ELR (cell line): ENCODE measurements at places on chromosomes 7 and 10.

DNA sequence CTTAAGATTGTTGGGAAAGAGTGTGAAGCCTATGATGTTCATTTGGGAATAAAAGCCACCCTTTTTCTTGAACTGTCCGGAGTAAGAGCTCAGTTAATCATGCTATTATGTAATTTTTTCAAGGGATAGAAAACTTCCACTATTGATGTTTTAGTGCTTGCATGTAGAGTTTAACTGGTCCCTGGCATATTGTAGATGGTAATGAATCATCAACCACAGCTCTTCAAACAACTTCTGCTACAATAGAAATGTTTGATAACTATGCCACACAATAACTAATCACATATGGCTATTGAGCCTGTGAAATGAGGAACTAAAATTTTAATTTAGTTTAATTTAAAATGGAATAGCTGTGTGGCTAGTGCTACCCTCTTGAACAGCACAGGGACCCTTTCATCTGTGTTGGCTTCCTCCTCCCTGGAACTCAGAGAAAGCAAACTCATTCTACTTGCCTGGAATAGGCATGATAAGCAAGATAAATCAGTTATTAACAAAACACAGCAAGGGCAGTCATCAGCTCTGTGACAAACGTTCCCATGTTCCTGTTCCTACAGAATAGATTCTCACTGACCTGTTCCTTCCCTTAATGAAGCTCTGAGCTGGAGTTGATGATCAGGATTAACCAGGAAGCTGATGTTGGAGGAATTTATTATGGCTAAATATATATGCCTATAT lies 4.9 kb upstream of the SRI start:
- DNase-seq: peak; percentile 64

DNA sequence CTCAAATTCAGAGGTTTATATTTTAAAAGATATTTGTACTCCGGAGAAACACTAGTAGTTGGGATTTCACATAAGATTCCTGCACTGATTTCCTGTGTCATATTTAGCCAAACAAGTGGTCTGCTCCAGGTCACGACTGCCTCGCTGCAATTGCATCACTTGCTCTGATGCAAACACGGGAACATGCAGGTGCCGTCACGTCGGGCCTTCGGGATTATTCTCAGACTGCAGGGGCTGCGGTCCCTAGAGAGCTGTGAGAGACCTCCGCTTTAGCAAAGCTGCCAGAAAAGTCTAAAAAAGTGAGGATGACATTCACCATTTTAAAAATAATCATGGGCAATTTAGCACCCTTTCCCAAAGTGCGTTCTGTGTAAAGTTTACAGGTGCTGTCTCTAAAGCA lies 93.5 kb upstream of the DDC start:
- DNase-seq: no peak

DNA sequence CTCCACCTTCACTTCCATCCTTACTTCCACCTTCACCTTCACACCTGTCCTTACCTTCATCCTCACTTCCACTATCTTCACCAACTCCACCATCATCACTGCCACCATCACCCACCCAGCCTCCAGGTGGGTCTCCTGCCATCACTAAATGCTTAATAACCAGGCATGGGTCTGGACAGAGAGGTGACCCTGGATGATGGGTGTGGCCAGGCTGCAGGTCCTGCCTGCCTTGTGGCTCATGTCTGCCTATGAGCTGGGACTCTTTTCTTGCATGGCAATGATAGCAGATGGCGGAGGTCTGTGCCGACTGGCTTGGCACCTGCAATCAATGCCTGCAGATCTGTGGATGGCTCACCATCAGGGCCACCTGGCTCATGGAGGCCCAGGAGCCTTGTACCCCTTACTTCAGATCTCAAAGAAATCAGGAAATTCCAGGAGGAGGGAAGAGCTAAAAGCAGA lies 60.1 kb upstream of the ELN start:
- no peak for DNase-seq

DNA sequence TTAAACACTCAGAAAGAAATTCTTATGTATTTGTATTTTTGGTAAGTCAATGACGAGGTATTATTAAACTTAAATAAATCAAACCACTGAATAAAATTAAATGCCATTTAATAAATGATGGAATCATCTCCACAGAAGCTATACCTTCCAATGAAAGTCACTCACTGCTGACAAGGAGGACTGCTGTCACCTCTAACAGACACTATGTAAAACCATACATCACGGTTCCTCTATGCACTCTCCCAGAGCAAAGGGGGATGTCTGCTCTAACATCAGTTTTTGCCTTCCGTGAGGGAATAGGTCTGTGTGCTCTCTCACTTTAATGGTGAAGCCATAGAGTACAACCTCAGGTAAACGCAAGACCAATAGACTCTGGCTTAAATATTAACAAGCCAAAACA lies 99.7 kb upstream of the DDC start:
- no peak for DNase-seq

- no peak for DNase-seq
Measured at GRCh38 chr10:11186374-11186773, 168.7 kb downstream of the CELF2 start.

GRCh38 chr7:157046681-157047080 lies 36.2 kb upstream of the MNX1 start:
- peak; percentile 98 for DNase-seq

DNA sequence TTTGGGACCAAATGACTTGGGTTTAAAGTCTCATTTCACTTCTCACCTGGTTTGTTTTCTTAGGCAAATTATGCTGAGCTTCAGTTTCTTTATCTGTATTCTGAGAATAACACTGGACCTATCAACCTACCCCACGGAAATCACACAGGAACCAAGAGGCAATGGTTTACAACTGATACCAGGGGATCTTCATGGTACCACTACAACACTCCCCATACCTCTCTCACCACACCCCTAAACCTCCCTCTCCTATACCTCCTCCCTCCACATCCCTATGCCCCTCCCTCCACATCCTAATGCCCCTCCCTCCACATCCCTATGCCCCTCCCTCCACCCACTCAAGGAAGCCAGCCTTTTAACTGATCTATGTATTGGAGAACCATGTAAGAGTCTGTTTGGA lies 9.9 kb downstream of the FAM204A start:
- DNase-seq: peak; percentile 10

GRCh38 chr7:135380351-135380750 lies 129.6 kb downstream of the CNOT4 start:
- no peak for DNase-seq

- no peak for DNase-seq
Measured at GRCh38 chr10:122841569-122841968, 4.1 kb downstream of the CUZD1 start.

GRCh38 chr10:42939237-42939636 lies 137.6 kb upstream of the RET start:
- no peak for DNase-seq

DNA sequence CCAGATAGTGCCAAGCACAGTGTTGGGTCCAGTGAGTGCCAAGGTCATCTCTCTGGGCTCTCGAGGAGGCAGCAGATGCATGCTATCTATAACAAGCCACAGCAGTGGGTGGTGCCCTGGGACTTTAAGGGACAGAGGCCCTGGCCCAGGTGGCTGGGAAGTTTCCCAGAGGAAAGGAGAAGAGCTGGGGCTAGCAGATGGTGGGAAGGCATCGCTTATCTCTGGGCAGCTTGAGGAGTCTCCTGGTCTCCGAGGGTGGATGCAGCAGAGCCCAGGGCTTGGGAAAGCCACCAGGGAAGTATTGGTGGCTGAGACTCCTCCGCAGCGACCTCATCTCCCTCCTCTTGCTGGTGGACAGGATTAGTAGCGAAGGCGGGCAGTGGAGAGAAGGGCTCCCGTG lies 63.4 kb upstream of the LRRC4 start:
- DNase-seq: no peak

- peak; percentile 97 for DNase-seq
Measured at GRCh38 chr10:6171881-6172695, 30.6 kb upstream of the PFKFB3 start.

- no peak for DNase-seq
Measured at GRCh38 chr10:20372748-20373147, 524.4 kb downstream of the NEBL start.

- DNase-seq: no peak
Measured at GRCh38 chr10:58341947-58342346, 7.1 kb downstream of the UBE2D1 start.

GRCh38 chr7:140287988-140288387 lies 110.3 kb downstream of the SLC37A3 start:
- DNase-seq: no peak

DNA sequence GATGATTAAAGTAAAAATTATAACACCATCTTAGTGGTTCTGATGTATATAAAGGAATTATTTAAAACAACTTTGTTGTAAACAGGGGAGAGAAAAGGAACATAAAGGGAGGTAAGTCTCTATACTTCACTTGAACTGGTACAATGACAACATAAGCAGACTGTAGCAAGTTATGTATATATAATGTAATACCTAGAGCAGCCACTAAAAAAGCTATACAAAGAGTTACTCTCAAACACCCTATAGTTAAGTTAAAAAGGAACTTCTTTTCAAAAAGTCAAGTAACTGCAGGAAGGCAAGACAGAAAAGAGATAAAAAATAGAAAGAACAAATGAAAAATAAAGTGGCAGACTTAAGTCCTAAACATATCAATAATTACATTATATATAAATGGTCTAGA lies 82.3 kb downstream of the ZNF503 start:
- no peak for DNase-seq

DNA sequence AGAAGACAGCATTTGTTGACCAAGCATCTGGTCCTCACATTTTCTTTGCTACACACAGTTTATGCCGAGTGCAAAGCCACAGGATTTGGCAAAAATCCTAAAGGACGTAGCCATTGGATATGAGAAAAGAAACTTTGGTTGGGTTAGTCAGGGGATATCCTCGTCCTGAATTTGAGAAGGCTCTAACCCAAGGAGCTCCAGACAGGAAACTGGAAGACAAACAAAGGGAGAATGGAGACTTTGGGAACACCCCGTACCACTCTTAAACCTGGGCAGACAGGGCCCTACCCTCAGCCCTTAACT lies 146.6 kb upstream of the FRMD4A start:
- peak; percentile 60 for DNase-seq

DNA sequence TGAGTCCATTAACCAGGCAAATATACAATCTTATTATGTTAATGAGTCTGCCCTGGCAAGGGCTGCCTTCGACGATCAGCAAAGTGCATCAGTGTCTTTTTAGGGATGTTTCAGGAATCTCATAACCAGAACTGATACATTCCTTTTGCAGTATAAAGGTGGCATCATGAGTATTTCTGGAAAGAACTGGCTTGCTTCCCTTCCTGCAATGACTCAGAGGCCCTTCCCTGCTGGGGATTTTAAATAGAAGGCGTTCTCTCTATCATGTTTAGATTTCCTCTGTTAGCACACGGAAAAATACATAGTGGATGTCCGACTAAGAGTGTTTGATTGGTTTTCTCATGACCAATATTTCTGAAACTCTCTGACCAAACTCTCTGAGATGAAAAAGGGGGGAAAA lies 1.8 kb downstream of the NPS start:
- DNase-seq: no peak

DNA sequence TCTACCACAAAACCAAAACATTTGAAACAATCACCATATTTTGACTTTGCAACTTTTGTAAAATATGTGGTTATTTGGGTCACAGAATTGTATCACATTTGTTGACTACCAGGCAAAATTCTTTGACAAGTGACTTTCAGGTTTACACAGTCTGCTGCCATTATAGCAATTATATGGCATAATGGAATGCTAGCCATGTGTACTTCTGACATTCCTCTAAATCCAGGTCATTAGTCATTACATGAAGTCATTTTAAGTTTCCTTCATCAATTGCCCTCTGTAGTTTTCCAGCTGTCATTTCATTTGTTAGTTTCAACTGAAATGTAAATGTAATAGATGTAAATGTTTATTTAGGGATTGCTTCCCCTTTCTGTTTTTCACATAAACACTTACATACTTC lies 137.5 kb downstream of the IMMP2L start:
- peak; percentile 73 for DNase-seq

DNA sequence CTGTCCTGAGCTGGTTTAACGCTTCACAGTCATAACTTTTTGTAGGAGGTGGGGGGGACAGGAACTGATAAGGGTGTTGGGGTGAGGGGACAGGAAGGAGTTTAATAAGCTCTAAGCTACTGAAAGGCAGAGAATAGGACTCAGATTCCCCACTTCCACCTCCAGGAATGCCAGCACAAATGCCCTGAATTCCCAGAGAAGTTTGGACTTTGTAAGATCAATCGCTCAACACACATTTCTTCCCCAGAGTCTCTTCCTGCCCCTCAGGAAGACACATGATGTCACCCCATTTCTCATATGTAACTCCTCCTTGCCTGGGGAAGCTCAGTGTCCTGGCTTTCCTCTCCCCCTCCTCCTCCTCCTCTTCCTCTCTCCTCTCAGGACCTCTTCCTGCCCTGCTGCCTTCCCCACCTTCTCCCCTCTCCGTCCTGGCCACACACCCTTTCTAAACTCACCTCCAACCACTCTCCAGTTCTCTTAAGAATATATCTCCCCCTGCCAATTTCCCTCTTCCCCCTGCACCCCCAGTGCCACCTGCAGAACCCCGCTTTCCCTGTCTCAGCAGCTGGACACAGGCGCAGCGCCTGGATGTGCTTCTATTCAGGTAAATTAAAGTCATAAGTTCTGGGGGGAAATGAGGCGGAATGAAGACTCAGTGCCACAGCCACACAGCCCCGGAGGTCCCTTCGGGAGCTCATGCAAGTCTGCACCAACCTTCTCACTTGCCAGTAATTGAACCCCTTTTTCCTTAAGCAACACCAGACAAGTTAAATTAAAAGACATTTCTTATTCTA lies 5.3 kb upstream of the LOXL4 start:
- no peak for DNase-seq

- DNase-seq: no peak
Measured at GRCh38 chr10:15737656-15738055, 17.9 kb upstream of the ITGA8 start.

DNA sequence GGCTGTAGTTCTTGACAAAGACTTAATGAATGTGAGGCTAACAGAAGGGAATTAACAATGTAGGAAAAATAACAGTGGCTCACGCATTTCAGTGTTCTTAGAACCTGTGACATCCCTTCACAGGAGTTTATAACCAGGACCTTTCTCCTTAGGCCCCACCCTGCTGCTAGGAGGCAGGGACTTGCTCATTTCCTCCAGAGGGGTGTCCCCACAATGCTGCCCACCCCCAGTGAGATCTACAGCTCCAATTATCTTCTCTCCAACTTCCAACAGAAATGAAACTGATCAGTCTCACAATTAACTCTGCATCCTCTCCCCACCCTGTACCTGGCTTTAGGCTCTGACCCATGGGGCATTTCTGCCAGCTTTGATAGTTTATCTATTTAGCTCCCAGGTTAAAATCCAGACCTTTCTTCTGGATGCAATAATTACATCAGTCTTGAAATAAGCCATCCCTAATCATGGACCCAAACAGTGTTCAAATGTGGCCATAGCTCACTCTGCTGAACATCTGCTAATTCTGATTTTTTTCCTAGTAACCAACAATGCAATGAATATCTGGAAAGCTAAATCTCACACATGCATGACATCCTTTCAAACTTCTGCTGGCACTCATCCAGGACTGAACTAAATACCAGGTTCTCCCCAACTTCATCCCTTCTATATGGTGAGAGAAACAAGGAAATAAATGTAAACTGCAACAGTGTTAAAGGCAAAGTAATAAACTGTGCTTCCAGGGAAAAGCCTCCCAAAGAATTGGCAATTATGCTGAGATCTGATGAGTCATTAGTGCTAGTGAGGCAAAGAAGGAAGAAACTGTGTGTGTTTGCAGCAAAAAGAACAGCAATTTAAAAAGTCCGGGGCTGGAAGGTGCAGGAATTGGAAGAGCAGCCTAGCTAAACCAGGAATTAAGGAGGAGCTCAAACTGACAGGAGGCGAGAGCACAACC lies 64.6 kb downstream of the HERPUD2 start:
- DNase-seq: peak; percentile 54
